ENCODE measurements at places on chromosomes 2 and 18.
A peak's percentile ranks its signal among the peaks of the same experiment; 100 is the strongest.

DNA sequence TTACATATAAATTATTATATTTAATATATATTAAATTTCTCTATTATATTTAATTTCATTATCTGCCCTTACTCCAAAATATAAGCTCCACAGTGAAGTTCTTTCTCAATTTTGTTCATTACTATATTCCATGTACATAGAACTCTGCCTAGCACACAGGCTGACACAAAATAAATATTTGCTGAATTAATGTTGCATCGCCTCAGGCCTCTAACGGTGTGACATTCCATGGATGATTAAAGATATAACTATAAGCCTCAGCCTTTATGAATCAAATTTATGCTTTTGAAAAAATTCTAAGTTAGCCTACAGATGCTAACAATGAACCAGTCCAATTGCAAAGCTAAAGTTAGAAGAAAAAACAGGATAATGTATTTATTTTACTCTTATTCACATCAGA, 1337.2 kb upstream of the NRXN1 start:
- DNase-seq: no peak

DNA sequence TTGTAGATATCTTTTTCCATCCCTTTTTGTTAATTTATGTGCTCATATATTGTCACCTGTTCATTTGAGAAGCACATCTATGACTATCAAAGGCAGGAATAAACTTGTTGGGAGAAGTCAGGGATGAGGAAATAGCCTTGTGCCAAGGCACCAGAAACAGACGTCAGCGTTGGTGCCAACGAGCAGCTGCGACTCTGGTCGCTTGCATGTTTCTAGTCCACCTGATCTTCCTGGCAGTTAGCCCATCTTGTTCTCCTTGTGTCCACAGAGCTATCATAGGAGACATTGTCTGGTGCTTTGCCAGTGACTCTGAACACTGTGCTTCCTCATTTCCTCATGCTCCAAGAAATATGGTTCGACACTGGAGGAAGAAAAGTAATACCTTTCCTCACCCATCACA, 374.4 kb downstream of the PTPRM start:
- DNase-seq: no peak

DNA sequence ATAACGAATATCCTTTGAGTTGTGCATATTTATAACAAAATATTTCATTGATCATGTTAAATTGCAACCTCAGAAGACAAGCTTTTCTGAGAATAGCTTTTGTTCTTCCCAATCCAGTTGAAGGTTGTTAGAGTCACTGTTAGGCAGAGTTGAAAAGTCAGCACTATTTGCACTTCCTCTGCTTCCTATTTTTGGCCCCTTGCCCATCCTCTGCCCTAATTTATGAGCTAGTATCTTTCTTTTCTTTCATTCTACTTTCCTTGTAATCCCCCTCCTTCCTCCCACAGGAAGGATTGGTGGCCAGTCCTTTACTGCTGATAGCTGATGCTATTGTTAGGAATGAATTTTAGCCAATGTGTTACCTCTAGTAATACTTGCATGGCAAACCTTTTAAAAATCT, 4.9 kb downstream of the RALB start:
- DNase-seq: no peak

- DNase-seq: no peak
These were observed 274.0 kb upstream of the FIGN start for GRCh38 chr2:164009756-164010337.

DNA sequence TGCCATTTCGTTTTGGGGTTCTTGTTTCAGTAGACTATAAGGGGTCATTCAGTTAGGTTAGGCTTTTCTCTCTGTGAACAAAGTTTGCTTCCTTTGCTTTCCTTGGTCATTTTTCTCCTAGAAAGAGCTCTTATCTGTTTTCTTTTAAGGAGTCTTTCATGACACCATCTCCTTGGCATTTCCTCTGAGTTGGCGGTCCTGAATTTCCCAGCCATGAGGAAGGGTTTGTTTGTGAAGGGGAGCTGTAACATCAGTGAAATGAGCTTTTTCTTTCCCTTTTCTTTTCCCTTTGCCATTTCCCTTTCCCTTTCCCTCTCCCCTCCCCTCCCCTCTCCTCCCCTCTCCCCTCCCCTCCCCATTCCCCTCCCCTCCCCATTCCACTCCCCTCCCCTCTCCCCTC, 61.7 kb downstream of the MAP4K4 start:
- peak; percentile 77 for DNase-seq

DNA sequence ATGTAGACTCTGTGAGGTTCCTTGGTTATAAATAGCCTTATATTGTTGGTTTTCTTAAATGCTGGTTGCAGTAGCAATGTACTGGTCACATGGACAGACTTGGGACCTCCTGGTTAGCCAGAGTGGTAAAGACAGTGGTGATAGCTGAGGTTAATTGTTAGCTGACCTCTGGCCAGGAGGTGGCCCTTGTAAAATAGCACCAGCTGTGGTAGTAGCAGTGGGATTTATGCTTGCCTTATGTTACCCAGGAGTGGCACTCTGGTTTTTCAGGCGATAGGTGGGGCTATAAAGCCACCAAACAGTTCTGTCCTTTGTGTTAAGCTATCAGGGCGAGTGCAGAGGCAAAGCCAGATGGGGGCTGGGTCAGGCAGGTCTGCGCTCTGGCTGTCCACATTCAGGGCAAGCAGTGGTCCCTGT, 94.8 kb upstream of the SRD5A2 start:
- no peak for DNase-seq

DNA sequence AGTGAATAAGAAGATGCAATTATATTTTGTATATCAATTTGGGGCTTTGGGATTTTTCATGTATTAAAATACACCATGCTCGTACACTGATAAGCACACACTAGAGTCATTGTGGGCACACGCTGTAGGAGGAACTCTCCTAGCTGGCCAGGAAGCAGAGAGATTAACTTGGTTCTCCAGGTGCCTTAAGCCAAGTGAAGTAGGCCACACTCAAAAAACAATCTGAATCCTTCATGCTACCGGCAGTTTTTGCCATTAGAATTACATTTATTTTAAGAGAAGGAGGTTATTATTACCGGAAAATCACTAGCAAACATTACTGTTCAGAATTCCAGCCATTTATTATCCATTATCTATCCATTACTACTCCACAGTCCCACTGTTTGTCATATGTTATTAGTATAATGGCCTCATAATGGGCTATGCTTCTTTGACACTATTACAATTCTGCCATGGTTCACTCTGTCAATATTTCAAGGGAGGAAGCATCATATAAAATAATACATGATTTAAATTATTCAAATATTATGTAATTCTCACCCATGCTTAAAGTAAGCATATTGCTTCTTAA, 214.4 kb downstream of the L3MBTL4 start:
- no peak for DNase-seq

GRCh38 chr2:58890865-58891525, 649.9 kb upstream of the FANCL start:
- DNase-seq: no peak

DNA sequence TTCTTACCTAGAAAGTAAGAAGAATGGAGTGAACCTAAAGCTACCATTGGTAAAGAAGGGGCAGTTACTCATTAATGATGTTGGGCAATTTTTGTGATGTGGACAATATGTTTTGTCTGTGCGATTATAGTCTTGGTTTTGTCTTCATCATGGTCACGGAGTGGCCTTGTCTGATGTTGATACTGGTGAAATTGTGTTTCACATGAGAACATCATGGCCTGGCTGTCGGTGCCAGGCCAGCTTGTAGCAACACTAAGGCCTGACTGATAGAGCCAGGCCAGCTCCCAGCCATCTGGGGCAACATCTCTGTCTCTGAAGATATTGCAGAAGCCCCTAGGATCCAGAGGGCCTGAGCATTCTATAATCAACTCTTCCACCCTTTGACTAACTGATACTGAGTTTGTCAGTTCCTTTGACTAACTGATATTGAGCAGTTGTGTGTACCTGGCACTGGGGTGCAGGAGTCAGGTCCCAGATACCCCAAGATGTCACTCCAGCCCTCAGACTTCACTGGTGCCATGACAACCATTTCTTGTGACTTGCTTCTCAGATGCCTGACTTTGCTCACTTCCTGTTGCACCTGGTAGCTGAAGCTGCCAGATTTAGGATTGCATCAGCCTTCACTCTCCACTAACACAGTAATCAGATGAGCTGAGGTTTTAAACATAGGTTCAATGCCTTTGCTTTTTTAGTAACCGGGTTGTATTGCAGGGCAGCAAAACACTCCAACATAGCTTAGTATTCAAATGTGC, 62.5 kb downstream of the RPIA start:
- DNase-seq: peak; percentile 1

DNA sequence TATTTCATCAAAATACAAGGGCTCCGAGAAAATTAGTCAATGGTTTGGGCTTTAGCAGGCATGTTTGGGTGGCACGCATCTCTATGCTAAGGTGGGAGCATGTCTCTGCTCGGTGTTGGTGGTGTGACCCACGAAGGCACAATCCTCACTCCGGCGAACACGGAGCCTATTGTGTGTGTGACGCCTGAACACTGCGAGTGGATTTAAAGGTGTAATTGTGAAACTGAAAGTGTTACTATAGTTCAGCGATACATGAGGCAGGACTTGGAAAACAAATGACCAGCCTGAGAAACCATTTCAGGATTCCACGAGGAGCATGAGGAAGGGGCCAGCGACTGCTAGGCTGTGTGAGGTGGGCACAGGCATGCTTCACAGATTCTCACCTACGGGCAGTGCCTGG, 41.7 kb upstream of the LDLRAD4 start:
- no peak for DNase-seq

GRCh38 chr18:67771271-67771670, 254.8 kb upstream of the DSEL start:
- DNase-seq: peak; percentile 24

DNA sequence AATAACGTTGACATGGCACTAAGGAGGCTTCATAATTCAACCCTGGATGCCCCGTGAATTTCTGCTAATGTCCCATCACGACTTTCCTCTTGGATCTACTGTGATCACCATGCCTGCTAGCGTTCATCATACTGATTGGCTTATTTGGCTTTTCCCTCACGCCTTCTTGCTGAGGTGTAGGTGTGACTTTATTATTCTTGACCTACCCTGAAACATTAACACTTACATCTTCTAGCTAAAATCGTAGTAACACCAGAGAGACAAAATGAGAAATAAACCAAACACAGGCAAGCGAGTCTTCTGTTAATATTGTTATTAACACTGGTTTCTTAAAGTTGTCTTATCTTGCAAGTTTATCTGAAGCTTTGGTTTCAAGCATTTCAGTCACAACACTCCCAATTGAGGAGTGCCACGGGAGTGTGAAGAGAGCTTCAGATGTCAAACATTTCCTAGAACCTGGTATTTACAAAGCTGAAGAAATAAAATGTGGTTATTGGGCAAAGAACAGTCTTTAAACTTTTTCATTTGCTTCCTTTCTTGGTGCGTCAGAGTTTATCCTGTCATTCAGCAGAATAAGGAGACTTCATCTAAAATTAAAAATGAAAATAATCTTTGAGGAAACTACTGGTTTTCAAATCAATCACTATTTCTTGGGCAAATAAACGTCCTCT, 15.4 kb upstream of the STAT1 start:
- DNase-seq: no peak

DNA sequence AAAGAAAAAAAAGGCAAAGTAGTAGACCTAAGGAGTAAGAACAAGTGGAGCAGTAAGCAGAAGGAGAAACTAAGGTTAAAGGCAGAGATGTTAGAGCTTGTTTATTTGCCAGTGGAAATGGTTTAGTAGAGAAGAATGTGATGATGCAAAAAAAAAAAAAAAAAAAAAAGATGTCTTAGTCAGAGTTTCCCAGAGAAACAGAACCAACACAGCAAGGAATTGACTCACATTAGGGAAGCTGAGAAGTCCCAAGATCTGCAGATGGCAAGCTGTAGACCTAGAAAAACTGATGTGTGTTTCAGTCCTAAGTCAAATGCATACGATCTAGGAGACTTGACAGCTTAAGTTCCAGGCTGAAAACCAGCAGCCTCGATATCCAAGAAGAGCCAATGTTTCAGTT, 1548.8 kb upstream of the LRRTM1 start:
- no peak for DNase-seq

DNA sequence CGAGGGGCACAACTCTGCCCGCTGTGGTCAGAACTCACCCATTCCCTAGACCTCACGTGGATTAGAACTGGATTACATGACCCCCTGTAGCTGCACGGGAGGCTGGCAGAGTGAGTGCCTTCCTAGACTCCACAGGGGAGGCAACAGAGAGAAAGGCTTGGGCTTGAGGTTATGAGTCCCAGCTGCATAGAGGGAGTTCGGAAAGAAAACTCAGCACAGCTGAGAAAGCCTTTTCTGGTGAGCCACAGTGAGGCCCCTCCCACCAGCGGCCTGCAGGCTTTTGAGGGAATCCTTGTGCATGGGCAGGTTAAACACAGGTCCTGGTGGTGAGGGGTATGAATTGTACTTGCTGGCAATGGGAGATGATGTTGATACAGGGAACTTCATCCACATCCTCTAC, 217.3 kb downstream of the FHOD3 start:
- no peak for DNase-seq

GRCh38 chr2:54901224-54901986, 148.8 kb downstream of the RTN4 start:
- DNase-seq: no peak

Data from AG08395 (cell line).